ENCODE measurements at places on chromosomes 7 and 10.
A peak's percentile ranks its signal among the peaks of the same experiment; 100 is the strongest.

DNA sequence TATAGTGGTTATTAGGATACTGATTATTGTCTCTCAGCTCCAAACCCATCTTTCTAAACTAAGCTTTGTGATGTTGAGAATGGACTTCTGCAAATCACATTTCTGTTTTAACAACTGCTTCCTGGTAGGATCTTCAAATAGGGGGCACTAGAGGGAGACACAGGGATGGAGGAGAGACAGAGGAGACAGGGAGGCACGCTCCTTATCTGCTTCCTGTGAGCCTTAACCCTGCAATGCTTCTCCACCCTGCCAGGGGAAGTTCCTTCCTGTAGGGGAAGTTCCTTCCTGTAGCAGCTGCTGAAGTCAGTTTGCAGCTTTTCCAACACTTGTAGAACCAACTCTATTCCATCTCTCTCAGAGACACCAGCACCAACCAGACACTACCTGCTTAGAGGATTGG, 847.2 kb downstream of the CCSER2 start:
- no peak for DNase-seq

DNA sequence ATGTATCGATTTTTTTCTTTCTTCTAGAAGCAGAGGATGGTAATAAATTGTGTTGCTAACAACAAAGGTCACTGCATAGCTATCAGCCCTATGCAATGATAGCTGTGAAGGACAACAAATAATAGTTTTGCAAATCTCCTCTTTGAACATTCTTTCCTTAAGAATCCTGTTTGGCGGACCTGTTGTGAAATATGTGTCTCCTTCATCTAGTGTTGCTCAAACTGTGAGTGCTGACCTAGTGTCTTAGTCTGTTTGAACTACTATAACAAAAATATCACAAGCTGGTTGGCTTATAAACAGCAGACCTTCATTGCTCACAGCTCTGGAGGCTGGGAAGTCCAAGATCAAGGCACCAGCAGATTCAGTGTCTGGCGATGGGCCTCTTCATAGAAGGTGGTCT, 53.7 kb downstream of the CAV1 start:
- no peak for DNase-seq

- no peak for DNase-seq
These were observed 56.2 kb upstream of the NPY start for GRCh38 chr7:24227603-24228359.

DNA sequence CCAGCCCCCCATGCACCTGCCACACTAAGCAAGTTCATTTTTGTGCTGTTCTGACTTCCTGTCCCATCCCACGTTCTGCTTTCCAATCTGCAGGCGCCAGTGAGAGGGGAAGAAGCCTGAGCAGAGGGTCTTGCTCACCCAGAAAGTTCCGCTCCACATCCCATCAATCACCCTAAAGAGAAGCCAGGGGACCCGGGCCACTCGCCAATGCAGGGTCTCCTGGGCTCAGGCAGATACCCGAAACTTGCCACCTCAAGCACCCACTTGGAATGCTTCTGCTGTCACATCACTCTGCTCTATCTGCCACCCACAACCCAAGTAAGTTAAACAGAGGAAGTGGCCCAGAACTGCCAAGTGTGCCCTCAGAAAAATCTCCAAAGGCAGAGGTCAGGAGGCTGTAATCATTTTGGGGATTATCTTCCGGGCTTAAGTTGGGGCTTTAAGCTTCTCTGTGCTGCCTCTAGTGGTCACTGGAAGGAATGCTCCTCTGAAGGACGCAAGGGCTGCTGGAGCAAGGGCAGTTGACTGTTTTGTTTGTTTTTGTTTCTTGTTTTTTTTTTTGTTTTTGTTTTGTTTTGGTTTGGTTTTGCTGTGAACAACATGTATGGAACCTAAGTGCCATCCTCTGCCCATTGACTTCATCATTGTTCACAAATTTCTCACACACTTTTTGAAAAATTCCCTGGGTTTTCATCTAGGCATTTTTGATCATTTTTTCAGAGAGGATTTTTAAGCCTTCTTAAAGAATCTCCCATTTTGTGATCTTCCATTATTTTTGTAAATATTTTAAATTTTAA, 25.5 kb downstream of the PRR15 start:
- DNase-seq: peak; percentile 22

- no peak for DNase-seq
These were observed 1.0 kb downstream of the EIF3B start for GRCh38 chr7:2355705-2356008.

DNA sequence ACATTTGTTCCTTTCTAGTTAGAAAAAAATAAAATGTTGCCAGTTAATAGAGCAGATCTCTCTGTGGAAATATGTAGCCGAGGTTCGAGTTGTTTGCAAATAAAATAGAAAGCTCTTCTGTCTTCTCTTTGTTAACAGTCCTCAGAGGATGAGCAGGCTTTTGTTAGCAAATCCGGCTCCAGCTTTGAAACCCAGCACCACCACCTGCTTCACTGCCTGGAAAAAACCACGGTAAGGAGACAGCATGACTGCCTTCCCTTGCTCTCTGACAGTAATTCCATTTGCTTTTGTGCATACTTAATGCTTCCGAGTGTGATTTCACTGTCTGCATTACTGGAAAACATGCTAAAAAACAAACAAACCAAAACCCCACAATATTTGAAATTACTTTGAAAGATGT, 115.6 kb downstream of the TSPAN12 start:
- no peak for DNase-seq

DNA sequence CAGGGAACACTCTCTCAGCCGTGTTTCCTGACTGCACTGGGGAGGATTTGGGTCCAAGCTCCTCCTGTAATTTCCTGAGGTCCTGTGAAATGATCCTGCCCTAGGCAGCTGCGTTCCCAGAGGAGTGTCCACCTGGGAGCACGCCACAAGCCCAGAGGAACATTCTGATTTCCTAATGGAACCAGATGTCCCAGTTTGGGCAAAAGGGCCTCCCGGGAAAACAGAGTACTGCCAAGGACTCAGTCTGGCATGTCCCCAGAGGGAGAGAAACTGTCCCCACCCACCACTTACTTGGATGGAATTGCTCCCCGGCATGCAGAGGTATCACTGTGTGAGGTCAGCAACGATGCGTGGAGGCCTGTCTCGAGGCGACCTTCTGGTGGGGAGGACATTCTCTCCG, 34.5 kb downstream of the ASB13 start:
- DNase-seq: no peak

GRCh38 chr10:96642530-96642929, 55.7 kb upstream of the TM9SF3 start:
- DNase-seq: no peak

DNA sequence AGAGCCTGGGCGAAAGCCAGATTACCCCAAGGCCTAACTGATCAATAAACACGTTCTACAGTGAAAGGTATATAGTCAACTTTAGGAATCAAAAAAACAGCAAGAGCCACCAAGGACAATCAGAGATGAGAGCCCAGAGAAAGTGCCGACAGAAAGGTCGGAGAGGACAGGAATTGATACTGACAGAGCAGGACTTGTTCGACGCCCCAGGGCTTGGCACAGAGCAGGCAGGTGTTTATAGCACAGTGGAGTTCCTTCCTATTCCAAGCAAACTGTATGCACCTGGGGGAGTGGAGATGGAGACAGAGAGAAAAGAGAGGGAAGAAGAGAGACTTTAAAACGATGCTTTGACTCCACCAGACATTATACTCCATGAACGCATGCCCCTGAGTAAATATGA, 39.5 kb downstream of the PPP1R3C start:
- DNase-seq: no peak

DNA sequence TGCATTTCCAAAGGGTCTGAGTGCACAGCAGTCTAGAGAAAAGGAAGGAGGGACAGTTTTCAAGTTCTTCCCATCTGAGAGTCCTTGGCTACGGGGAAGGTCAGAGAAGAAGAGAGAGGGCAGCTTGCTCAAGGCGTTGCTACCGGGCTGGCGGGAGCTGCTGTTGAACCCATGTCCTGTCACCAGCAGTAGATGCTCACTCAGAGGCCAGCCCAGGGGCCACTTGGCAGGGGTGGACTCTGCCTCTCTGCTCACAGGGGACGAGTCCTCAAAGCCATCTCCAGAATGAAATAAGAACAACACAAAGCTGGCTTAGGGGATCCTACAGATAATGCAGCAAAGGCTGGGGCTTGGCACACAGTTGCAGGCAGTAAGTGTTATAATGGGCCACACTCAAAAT, 231.5 kb downstream of the TNS3 start:
- no peak for DNase-seq

GRCh38 chr10:16381083-16381482, 55.7 kb upstream of the PTER start:
- DNase-seq: no peak

GRCh38 chr7:100688326-100688860, 5.7 kb downstream of the GIGYF1 start:
- DNase-seq: no peak

DNA sequence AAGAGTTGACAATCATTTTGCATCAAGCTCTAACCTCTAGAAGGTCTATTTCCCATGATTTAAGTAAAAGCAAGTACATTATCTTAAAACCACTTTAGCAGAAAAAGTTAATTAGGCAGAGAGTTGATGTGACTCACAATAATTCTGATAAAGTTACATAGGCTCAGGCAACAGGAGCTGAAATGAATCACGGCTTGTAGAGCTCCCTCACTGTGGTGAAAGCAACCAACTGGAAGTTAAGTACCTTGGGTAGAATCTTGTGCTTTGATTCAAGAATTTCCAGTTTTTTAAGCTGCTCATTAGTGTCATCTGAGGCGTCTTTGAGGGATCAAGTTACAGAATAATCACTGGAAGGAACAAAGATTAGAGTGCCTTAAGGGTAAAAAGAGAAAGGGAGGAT, 68.9 kb upstream of the NFE2L3 start:
- DNase-seq: no peak

DNA sequence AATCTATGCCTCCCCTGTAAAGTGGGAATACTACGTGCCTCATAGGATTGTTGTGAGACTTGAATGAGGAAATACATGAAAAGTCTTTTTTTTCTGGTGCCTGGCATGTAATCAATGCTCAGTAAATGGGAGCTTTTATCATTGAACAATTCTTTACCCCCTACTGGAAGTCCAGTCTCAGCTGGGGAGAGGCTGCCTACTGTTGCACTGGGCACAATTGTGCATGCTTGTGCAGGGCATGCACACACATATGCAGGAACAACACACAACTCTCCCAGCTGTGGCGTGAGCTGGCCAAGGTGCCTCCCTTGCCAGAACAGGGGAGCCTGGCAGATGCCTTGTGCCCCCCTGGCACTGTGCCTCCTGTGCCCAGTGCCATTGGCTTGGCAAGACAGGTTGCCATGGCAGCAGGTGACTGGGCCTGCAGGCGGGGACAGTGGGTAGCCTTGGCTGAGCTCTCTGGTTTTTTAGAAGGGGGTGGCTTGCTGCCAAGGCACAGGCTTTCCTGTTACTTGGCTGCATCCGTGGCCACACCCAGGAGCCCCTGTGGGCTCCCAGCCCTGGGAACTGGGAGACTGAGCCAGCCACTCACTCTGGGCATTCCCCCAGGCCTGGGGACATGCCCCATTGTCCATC, 16.1 kb upstream of the PALD1 start:
- peak; percentile 22 for DNase-seq

DNA sequence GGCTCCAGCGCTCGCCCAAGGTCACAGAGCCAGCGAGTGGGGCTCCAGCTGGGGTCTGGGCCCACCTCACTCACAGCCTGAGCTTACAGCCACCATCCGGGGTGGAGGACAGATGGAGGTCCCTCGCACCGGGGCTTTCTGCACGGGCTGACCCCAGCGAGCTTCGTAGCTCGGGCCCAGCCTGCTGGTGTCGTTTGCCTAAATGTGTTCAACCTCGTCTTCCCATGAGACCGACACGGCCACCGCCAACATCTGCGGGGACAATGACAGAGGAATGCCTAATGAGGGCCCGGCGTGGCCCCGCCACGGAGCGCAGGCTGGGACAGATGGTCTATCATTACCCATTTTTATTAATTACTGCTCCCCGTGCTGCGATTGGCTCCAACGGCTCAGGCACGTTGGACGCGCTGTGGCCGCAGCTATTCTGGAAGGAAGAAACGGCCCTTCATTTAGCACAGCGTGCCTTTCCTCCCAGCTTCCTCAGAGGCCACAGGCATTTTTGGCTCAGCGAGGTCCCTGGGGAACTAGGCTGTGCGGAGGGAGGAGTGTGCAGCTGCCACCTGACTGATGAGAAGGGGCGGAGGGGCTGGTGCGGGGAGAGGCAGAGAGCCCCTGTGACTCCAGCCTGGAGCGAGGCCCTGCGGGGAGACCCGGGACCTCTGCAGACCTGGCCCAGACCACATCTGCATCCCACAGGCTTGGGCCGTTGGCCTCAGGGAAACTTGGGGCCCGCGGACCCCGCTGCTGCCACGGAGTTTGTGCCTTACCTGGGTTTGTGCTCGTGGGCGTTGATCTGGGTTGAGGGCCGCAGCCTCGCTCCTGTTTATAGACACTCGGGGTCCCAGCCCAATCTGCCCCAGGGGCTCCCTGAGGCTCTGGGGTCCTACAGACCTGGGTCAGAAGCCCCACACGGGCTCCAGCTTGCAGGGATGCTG, 22.9 kb upstream of the ELFN1 start:
- peak; percentile 93 for DNase-seq

DNA sequence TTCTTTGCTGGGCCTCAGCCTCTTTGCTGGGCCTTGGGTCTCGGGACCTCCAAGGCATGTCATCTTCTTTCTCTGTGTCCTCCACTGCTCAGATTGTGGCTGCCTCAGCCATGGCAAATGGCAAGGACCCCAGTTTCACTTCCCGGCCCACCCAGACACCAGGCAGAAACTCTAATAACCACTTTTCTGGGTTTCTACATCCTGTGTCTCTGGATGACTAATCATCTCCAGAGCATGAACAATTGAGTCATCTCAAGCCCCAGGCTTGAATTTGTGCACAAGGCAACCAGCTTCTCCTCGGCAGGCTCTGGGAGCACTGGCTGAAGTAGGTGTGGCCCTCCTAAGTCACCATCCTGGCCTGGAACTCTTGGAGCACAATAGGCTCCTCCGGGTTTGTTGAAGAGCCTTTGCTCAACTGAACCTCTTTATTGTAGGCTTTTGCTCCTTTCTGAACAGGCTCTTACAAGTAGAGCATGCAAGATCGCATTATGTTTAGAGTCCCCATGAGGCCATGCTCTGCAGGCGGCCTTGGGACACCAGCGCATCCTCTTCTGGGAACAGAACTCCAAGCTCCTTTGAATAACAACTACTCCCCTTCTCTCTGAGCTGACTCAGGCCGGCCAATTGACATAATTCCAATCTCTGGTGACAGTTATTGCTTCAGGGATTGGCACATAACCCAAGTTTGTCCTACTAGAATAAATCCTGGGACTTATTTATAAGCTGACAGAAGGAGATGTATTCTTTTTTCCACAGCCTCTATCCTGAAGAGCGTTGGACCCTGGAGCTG, 218.1 kb downstream of the WDR11 start:
- no peak for DNase-seq

GRCh38 chr10:5951167-5951711, 26.1 kb downstream of the IL15RA start:
- DNase-seq: no peak

GRCh38 chr7:43244784-43245183, 132.3 kb downstream of the HECW1 start:
- no peak for DNase-seq

DNA sequence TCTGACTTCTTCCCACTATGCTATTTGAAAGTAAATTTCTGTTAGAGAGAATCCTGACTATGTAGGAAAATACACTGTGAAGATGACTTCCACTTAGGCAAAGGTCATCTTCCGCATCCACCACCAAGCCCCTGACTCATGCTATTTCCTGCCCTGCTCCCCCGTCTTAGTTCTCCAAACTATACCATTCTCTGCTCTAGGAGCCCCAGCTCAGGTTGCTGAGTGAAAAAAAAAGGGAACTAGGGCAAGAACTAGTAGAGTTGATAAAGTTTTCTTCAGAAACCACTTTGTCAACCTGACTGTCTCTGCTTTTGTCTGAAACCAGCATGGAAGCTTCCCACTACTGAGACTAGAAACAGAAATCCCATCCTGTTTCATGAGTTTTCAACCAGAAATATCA, 96.9 kb downstream of the EVX1 start:
- DNase-seq: no peak

Data from NCI-H2171 (cell line).